ENCODE measurements at places on chromosomes 4 and X.

DNA sequence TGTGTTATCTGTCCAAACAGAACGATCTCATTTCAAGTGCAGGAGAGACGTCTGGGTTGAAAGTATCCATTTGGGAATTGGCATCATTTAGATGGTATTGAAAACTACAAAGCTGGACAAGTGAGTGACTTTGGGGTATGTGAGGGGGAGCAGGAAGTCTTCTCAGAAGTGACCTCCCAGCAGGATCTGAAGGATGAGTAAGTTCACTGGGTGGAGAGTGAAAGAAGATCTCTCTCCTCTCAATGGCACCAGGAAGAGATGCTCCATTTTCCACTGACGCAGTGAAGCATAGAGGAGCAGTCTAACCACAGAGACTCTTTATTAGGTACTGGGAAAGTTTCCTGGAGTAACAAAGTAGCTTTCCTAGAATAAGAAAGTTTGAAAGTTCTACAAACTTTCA lies 161.0 kb downstream of the CPE start:
- no peak for DNase-seq

GRCh38 chr4:140800666-140801065 lies 44.5 kb upstream of the TBC1D9 start:
- no peak for DNase-seq

GRCh38 chr4:17230727-17231126 lies 281.2 kb downstream of the QDPR start:
- DNase-seq: no peak

DNA sequence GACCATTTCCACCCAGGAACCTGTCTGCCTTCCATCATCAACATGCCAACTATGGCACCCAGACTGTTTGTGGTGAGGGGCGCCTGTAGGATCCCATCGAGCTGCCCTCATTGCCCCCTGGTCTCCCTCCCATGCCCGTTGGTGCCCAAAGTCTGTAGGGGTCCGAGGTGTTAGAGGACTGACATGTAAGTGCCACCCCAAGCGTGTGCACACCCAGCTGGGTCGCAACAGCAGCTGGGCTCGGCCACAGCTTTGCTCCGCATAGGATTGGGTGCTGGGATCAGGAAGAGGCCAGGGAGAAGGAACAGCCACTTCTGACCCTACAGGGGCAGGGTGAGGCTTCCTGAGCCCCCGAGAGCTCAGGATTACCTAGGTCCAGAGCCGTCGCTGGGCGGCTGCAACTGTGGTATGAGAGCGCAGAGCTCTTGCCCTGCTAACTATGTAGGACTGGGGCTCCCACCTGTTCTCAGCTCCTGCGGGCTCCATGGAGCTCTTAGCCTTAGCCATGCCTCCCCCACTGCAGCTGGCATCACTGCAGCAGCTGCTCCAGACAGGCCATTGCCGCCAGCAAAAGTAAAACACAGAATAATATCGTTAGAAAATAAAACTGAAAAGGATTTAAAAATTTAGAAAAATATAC lies 1160.3 kb downstream of the FSTL5 start:
- DNase-seq: no peak

- no peak for DNase-seq
Observed at GRCh38 chr4:57191523-57192034, 81.4 kb upstream of the IGFBP7 start.

GRCh38 chr4:86441175-86441936 lies 81.5 kb upstream of the MAPK10 start:
- no peak for DNase-seq

GRCh38 chr4:108982402-108983185 lies 219.7 kb upstream of the ETNPPL start:
- no peak for DNase-seq

GRCh38 chrX:19897091-19897490 lies 9.7 kb upstream of the SH3KBP1 start:
- DNase-seq: no peak

DNA sequence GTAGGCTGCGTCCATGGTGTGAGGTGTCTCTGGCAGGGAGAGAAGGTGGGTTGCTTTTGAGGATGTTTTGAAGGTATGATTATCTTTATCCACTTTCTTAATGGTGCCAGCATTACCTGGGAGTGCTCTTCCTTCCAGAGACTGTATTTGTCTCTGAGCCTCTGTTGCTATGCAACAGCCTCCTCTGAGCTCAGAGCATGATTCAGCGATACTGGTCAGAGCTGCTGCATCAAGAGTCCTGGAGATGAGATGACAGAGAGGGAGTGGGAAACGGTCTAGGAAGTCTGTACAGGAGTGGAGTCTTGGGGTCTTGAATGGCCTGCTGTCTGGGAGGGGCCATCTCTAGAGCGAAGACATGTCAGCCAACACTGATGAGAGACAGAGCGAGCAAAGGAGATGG lies 104.4 kb upstream of the RAB40AL start:
- no peak for DNase-seq

DNA sequence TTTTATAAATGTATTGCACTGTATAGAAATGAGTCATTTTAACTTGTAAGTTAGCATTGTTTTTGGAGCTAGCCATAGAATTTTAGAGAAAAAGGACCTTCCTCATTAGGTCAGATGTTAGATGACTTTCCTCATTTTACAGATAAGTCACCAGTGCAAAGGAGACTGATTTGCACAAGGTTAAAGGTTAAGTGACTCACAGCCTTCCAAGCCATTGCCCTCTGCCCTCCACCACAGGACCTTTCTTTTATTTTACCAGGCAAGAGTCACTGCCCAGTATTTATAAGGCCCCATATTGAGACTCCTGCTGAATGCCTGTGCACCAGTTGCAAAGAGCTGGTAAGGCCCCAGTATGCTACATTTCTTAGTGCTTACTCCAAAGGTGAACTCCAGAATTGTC lies 4.2 kb upstream of the ABCG2 start:
- no peak for DNase-seq

DNA sequence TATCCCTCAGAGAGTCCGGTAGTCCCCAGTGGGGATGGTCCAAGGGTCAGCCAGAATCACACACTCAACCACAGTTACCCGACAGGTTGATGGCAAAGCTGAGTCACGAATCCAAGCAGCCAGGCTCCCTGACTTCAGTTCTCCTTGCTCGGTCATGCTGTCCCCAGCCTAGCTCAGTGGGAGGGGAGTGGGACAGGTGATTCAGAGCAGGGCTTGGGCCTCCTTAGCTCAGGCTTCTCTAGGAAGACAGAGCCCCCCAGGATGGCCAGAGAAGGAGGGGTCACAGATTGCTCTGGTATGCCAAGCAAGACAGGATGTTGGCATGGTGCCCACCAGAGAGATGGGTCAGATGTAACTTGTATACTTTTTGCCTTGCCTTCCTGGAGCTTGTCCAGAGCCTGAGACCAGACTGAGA lies 66.5 kb downstream of the EFNB1 start:
- no peak for DNase-seq
